Naive thymus-derived CD8-positive, alpha-beta T cell (primary cell): ENCODE measurements at places on chromosomes 13 and 19.

- no peak for DNase-seq
Measured at GRCh38 chr19:51739466-51740213, 12.0 kb downstream of the FPR1 start.

DNA sequence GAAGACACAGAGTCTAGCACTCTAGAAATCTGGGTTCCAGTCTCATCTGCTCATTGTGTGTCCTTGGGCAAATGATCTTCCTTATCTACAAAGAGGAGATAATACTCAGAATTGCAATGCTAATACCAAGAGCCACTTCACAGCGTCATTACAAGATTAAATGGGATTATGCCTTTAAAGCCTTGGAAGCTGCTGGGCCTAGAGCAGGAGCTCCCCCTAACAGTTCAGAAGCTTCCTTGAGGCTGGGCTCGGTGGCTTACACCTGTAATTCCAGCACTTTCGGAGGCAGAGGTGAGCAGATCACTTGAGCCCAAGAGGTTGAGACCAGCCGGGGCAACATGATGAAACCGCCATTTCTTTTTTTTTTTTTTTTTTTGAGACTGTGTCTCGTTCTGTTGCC lies 27.6 kb downstream of the AP2S1 start:
- no peak for DNase-seq

GRCh38 chr13:35874704-35875103 lies 256.5 kb downstream of the DCLK1 start:
- DNase-seq = no peak

GRCh38 chr19:55116232-55116858 lies 1.1 kb downstream of the PPP1R12C start:
- peak; percentile 39 for DNase-seq
